Gastroesophageal sphincter (tissue), 4 donors: ENCODE measurements at places on chromosomes 4 and X. TPM values are rescaled to one million over a fixed set of nuclear protein-coding genes. Genes with fewer than 3 reads are reported as not detected.

- no peak for ATAC-seq
These were observed 152.6 kb downstream of the GRIA3 start for GRCh38 chrX:123336666-123337065.

The EVC2 gene
- 9.3 TPM for total RNA-seq

DNA sequence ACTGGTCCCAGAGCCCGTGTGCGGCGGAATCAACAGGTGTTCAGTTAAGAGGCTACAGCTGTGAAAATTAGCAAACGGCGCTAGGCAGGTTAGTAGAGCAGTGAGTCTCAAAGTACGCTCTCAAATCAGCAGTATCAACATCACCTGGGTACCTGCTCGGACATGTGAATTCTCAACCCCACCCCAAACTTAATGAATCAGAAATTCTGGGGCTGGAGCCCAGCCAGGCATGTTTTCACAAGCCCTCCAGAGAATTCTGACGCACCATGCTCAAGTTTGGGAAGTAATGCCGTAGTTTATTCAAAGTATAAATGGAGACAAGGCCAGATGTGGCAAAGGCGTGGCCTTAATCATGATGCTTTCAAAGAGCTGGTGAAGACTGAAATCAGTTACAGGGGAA, 58.2 kb upstream of the PTCHD1 start:
- no peak for ATAC-seq

The OFD1 gene
- 26.6 TPM for total RNA-seq

The CENPVL2 gene
- total RNA-seq: not detected

The S100P gene
- not detected for total RNA-seq

The TEX13B gene
- total RNA-seq: not detected

The GATA1 gene
- not detected for total RNA-seq

DNA sequence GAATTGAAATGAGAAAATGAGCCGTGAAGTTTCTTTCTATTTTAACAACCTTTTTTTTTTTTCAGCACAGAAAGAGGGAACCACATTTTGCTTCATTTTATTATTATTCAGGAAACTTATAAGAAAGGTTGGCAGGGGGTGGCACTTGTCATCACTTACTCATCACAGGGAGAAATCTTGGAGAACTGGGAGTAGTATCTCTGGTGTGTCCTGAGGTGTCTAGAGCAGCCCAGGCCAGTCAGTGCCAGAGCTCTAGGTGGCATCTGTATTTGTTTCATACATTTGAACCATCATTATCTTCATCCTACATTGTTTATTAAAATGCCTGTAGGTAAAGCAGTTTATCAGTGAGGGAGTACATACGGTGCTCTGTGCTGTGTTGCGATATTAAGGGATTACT, 43.8 kb upstream of the ARHGAP24 start:
- ATAC-seq: no peak

The STPG2 gene
- total RNA-seq: not detected

The NXF3 gene
- total RNA-seq: 0.87 TPM

- no peak for ATAC-seq
These were observed 317.7 kb downstream of the ARHGAP24 start for GRCh38 chr4:85792376-85793232.

DNA sequence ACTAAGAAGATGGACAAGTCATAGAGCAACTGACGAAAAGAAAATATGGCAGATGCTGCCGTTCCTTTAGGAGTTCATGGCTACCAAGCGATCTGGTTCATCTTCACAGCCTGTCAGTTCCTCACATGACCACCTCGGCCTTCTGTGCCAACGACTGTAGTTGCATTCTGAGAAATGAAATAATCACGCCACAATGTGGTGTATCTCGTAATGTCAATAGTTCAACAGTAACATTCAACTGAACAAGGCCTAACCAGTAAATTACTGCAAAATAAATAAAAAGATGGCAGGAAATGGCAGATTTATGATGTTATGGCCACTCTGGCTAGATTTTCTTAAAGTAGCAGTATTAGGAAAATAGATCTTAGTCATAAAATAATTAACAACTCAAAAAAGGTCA, 4.4 kb downstream of the GPRIN3 start:
- ATAC-seq: no peak

GRCh38 chr4:187108845-187109244, 385.2 kb upstream of the FAT1 start:
- ATAC-seq: no peak

The FAM9C gene
- total RNA-seq: not detected

The THAP6 gene
- 19.9 TPM for total RNA-seq

The NEIL3 gene
- total RNA-seq: not detected

GRCh38 chr4:163167333-163167626, 590 bp upstream of the NAF1 start:
- no peak for ATAC-seq

The LDB2 gene
- 28.2 TPM for total RNA-seq

The PQBP1 gene
- total RNA-seq: 47.8 TPM

DNA sequence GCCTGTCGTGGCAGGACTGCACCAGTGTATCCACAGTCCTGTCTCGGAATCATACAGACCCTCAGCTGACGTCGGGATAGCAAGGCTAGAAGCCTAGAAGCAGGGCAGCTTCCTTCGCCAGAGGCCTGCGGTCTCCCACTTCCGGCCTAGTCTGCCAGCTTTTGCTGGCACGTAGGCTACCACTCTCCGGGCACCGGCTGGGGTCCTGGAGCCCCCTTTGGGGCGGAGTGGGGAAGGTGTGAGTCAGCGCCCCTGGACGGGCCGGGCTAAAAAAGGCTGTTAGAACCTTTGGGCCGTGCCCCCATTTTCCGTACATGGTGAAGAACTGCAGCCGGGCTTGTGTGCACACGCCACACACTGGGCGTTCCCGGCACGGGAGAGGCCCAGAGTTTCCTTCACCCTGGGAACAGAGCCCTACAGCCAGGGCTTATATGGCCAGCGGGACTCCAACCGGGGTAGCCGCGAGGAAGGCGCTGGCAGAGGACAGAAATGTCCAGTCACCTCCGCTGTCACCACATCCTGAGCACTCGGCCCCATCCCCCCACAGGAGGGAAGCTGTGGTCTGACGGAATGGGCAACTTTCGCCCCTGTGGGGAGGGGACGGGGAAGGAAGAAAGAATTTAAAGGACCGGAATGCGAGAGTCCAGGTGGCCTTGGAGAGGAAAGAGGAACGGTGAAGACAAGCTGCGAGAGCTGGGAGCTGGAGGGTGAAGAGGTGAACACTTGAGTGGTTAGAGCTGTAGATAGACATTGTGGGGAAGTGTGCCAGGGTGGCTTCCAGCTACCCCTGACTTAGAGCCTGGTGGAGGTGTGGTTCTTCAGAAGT, 4.6 kb downstream of the MAGIX start:
- ATAC-seq: peak; percentile 73

The DGKK gene
- not detected for total RNA-seq

DNA sequence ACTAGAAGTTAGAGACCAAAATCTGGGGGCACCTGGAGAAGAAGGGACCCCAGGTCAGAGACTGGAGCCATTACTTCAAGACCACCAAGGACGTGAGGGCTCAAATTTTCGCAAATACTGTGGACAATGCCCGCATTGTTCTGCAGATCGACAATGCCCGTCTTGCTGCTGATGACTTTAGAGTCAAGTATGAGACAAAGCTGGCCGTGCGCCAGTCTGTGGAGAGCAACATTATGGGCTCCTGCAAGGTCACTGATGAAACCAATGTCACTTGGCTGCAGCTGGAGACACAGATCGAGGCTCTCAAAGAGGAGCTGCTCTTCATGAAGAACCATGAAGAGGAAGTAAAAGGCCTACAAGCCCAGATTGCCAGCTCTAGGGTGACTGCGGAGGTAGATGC, 101.2 kb downstream of the NCAPG start:
- ATAC-seq: no peak

The NAA11 gene
- not detected for total RNA-seq

DNA sequence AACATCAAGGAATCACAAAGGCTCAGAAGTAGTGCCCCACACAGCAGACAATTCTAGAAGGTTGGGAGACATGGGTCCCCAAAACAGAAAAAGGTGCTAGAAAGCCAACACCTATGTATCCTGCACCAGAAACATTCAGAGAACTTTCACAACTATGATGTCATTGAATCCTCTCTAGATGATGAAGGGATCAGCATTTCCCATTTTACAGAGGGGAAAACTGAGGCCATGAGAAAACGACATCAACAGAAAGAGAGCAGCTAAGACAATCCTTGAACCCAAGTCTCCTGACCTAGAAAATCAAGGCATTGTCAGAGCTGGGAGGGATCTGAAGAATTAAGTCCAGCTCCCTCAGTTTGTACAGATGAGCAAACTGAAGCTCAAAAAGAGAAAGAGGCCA, 3.3 kb downstream of the KCND1 start:
- ATAC-seq: no peak

The TIMM8A gene
- 7.1 TPM for total RNA-seq

GRCh38 chr4:186016796-186017195, 52.2 kb upstream of the TLR3 start:
- ATAC-seq: no peak

DNA sequence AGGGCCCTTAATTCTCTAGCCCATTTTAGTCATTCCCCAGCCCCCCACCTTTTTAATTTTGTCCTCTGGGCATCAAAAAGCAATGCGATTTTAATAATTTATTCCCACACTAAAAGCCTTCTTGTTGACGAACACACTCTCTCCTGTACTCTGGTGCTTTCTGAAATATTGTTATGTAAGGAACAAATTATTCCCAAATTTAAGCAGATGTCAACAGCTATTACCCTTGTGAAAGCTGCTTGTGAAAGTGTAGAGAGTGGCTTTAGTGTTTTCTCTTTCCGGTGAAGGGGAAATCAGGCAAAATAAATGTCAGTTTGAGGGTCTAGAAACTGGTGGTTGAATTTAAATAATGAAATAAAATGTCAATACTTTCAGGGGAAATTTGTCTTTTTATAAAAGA, 221.2 kb upstream of the CNKSR2 start:
- ATAC-seq: peak; percentile 35

The SMR3B gene
- not detected for total RNA-seq

DNA sequence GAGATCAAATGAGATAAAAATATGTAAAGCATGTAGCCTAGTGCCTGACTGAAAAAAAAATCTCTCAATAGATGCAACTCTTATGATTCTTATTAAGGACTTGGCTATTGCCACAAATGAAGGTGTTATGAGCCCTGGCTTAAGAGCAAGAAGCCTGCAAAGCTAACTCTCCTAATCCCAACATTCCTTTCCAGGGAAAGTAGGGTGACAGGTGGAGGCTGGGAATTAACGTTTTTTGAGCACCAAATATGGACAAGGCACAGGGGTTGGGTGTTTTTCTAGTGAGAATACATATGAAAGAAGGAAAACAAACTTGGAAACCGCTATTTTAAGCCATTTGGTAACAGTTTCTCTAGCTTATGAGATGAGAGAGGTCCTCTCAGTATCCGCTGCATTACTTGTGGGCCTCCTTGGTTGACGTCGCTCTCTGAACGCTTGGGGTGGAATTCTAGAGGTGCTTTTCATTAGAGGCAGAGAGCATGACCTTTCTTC, 2.4 kb downstream of the RHOH start:
- ATAC-seq: no peak

- ATAC-seq: no peak
These were observed 328.2 kb upstream of the NR3C2 start for GRCh38 chr4:148770377-148770776.

DNA sequence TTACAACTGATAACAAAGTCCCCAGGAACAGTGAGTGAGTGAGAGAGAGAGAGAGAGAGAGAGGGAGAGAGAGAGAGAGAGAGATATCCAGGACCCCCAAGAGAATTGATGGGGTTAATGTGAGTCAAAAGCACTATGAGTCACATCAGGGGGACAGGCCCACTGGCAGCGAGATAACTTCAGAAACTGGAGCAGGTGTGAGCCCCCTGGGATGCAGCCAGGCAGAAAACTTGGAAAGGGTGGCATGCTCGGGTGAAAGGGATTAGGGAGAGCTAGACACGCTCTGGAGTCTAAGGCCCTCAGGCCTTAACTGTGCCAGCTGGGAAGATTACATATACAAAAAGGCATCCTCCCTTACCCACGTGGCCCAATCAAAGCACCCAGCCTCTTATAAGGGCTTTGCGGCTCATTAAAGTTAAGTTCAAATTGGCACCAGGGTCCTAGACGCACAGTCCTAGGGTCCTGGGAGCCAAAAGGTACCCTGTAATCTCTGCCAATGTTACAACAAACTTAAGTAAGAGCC, 841 bp downstream of the ACOT9 start:
- ATAC-seq: peak; percentile 40

The PNMA5 gene
- not detected for total RNA-seq

GRCh38 chr4:10041036-10041435, 19.7 kb upstream of the SLC2A9 start:
- no peak for ATAC-seq

DNA sequence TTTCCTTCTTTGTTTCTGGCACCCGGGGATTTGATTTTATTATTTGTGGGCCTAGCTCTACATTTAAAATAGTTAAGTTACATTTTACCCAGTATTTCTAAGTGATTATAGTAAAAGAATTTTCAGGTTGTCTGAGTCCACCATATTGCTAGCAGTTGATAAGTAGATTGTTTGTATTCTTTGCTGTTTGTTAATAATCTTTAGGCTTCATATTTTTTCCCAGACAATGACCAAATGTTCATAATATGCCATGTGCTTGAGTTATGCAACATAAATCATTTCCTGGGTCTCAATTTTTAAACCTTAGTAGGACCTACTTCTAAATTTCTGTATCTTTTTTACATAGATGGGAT, 127.3 kb downstream of the PHKA2 start:
- ATAC-seq: no peak

The TLL1 gene
- total RNA-seq: 7.0 TPM

GRCh38 chr4:84952004-84952403, 14.5 kb downstream of the WDFY3 start:
- no peak for ATAC-seq

GRCh38 chr4:32841217-32841616, 2121.0 kb downstream of the PCDH7 start:
- ATAC-seq: no peak

The CLDN34 gene
- not detected for total RNA-seq

DNA sequence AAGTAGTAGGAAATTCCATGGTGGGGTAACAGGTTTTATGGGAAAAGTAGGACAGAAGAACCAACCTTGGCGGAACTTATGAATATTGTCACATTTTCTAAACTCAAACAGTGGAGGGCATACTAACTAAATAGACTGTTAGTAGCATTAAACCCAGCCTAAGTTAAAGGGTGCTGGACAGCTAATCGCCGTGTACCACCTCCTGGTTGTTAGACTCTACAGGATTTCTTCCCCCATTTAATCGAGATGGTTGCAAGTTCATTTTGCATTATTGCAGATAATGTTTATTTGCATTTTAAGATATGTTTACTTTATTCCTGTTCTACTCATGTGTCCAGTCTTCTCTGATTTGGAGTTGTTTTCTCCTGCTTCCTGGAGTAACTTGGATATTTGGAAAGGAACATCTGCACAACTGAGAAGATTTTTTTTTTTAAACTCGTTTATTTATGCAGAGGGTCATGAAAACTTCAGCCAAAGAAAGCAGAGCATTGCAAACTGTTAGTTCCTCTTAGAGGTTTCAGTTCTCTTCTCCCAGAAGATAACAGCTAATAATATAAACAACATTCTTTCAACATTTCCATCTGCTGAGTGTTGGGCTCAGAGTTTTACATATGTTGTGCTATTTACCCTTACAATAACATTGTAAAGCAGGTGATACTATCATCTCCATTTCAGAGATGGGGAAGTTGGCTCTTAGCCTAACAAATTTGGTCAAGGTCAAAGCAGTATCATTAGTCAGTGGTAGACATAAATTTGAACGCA, 51.5 kb upstream of the TBC1D9 start:
- no peak for ATAC-seq

The FREM3 gene
- under 0.01 TPM for total RNA-seq

- ATAC-seq: peak; percentile 40
These were observed 559 bp downstream of the SLC9A7 start for GRCh38 chrX:46758163-46758955.
